ENCODE measurements at places on chromosomes 4 and X. TPM values are rescaled to one million over a fixed set of nuclear protein-coding genes. Genes with fewer than 3 reads are reported as not detected.

Gene USP51
- total RNA-seq = 0.82 TPM

Gene CT55
- not detected for total RNA-seq

DNA sequence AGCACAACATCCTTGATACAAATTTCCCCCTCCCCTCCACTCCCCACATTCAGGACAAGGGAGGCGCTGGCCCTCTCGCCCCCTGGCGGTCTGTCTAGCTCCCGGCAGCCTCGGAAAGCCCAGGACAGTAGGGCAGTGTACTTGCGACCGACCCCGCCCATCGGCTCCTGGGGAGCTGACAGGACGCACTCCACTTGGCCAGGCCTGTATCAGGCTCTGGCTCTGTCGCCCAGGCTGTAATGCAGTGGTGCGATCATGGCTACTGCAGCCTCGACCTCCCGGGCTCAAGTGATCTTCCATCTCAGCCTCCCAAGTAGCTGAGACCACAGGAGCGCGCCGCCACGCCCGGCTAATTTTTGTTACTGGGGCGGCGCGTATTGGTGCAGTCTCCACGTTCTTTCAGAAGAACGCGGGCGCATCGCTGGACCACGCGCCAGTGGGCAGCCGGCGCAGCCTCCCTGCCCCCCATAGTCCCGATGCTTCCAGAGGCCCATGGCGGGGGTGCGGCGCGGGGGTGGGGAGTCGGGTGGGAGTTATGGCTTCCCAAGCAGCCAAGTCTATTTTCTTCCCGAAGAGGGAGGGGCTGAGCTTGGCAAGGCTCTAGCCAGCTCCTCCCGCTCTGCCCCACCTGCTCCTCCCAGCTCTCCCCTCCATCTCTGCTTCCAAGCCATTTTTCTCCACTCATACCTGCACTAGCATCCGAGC, 7.8 kb upstream of the AKAP14 start:
- peak; percentile 72 for DNase-seq

DNA sequence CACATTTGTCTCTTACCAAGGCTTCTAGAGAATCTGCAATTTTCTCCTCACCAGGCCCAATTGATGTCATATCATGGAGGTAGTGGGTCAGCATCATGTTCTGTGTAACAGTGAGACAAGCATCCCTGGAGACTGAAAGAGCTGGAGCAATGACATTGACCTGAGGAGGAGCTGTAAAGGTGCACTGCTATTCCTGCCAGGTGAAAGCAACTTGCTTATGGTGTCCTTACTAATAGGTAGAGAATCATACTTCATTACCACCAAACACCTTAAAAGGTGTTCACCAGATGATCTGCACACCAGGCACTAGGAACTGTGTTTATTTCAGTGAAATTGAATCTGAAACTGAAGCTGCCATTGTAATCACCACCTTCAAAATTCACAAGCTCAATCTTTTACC, 188.7 kb downstream of the AFAP1 start:
- no peak for DNase-seq

DNA sequence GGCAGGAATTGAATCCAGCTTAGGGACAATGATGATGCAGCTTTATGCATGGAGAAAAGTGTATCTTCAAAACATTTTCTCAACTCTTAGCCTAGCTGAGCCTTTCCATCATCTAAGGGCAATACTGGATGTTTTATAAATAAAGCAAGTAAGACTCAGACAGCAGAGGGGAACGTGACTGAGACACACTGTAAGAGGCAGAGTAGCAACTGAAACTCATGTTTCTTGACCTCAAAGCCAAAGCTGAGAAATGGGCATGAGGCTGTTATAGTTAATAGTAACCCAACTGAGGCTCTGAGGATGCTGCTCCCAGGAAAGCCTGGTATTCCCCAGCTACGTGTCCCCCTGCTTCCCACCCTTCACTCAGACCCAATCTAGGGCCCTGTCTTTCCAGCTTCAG, 44.6 kb downstream of the ARHGEF9 start:
- no peak for DNase-seq
